ENCODE measurements at places on chromosomes 5 and 9.

DNA sequence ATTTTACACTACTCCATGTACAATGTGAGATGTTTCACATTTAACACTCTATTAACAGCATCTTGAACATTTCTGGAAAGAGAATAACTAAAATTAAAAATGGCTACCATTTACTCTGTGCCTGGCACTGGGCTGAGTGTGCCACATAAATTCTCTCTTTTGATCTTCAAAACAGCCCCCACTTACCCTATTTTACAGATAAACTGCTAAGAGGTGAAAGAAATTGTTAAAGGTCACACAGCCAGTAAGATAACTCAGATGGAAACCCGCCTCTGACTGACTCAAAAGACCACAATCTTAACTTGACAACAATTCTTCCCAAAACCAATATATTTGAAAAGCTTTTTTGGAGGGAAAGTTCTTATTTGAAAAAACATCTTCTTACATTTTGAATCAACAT, 97.3 kb downstream of the MAPKAP1 start:
- no peak for DNase-seq

DNA sequence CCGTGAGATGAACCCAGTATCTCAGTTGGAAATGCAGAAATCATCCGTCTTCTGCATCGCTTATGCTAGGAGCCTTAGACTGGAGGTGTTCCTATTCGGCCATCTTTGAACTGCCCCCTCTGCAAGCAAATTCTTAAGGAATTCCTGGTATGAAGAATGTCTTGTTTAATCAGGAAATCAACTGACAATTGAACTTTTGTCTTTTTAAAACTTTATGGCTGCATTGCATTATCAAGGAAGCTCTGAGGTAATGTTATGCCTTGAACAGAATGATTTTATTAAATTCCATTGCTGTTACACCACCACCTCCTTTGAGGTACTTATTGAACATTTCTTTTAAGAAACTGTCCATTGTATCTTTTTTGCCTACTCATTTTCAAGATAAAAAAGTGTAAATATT, 1915.7 kb upstream of the CDH9 start:
- DNase-seq = no peak

DNA sequence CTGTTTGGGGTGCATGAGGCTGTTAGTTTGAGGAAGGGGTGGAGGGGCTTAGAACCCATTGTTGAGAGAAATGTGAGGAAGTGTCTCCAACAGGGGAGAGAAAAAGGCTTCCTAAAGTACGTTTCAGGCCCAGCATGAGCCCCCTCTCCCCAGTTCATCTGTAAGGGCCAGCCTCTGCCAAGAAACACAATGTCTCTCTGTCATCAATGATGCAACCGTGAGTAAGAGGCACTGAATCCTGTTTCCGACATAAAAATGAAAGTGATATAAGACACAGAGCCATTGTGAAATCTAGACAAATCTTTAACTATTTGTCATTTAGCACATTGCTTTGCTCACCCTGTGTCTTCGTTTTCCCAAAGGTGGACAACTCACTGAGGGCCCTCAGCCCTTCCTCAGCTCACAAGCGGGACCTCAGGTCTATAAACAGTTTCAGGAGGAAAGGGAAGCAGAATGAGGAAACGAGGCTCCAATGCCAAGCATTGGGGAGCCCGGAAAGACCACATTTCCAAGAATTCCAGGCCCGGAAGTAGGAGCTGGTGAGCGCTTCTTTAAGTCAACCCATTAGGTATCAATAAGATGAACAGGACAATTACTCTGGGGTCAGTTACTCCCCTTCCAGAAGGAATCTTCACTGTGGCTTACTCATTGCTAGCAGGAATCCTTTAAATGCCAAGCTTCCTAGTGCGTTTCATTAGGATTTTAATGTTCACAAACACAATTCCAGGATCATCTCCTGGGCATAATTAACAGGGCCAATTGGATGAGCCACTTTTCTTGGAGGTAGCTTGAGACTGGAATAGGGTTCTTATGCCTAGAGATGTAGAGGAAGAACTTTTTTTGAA, 59.0 kb upstream of the KLF4 start:
- peak; percentile 97 for DNase-seq

DNA sequence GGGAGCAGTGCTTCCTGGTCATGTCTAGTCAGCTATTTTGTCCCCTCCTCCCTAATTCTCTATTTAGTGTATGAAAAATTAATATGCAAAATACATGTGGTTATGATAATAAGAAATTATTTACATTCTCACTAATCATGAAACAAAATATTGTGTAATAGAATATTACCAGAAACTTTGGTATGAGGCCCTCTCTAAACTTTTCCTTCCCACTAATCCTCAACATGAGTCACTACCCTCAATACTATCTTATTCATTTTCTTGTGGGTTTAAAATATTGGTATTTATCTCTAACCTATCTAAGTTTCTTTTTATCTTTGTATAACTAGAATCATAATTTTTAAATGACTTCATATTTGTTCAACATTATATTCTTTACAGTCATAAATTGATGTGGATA, 545.9 kb upstream of the PTPRD start:
- no peak for DNase-seq

GRCh38 chr9:4211032-4211725, 88.7 kb downstream of the GLIS3 start:
- DNase-seq = no peak

DNA sequence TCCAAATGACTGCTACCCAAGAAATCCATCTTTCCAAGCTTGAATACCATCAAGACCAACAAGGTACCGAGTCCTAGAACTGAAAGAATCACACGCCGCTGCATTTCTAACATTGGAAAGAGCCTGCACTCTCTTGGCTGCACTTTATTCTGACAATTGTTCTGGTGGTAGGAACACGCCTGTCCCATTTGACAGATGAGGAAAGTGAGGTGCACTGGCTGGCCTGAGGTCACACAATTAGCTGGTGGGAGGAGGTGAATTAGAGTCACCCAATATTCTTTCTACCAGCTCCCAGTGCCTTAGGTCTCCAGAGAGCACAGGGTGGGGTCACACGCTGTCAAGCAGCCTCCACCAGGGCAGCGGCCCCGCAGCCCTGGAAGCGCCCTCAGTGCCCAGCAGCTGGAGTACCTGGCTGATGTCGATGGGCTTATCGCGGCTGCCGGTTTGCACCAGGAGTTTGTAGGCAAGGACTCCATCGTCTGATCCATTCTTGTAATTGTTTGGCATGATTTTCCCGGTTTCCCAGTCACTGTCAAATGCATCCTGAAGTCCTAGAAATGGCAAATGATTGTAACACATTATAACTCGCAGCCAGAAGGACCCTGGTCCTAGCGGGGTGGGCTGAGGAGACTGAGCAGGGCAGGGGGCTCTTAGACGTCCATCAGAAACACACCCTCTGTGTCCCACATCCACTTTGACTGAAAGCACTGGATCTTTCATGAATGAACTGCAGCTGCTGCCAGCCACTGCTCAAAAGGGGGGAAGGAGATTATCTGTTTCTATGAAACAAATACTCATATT, 55.1 kb downstream of the PTCH1 start:
- DNase-seq = no peak

GRCh38 chr9:106069241-106069640, 374.9 kb downstream of the TMEM38B start:
- DNase-seq = no peak

DNA sequence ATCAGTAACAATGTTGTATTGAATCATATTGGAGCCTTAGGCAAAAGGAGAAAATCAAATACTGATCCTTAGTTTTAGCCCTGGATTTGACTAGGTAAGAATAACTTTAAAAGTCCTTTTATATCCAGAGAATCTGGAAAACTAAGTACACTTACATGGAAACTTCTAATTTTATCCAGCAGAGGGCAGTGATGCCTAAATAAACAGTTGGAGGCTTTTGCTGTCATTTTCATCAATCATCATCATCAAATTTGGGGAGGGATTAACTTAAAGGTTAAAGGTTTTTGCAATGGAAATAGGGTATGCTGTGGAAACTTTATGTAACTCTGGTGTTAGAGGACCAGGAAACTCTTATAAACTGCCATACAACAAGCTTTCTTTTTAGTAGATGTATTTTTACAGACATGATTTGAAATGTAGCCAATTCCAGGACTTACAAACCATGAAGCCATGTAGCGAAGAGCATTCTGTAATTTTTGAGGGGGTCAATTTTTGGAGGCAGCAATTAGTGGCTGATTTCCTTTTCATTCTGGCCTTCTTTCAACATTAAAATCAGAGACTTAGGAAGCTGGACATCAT, 112.7 kb downstream of the OSTF1 start:
- peak; percentile 28 for DNase-seq

DNA sequence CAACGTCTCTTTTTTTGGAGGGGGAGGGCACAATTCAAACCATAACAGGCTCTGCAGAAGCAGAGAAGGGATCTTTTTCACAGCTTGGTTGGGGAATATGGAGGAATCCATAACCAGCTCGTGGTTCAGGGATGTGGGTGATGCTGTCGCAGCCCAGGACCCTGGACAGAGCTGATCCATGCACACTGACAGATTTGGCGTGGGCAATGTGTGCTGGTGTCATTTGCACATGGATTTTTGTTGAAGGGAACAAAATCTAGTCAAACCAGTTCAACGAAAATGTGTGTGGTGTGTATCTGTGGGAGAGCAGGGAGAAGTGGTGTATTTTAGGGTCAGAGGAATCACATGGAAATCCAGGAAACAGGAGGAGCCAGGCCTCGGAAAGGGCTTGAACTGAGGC, 4.2 kb downstream of the DOCK2 start:
- no peak for DNase-seq

DNA sequence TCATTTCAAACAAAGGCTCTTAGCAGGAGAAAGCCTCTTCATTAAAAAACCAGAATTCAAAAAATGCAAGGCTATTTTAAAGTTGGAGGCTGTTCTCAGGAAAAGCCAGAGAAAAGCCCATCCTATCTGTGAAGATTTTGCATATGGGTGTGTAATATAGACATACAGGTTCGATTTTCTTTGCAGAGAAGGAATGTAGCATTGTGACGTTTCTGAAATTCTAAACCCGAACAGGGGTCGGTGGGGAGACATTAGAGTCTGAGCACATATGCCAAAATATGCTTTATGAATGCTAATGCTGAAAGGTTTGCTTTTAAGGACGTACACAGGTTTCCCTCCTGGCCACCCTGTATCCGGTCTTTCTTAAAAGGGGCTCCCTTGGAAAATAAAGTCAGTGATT, 363.1 kb upstream of the PAPPA start:
- DNase-seq = no peak

DNA sequence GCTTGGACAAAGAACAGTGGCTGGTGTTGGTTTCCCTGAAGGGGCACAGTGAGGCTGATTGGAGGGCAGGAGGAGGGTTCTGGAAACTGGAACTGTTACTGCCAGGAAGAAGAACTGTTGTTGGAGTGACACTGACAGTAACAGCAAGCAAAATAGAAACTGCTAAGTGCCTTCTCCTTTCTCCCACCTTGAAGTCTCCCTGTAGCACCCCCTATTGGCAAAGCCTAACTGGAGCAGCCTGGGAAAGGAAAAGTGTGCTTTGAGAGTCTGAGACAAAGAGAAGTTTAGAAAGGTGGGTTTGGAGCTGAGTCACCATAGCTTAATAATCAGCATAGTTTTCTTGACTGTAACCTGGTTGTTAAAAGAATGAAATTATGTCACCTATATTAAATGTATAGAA, 2.5 kb upstream of the TMEM174 start:
- no peak for DNase-seq

- DNase-seq = no peak
Measured at GRCh38 chr5:83244516-83244915, 167.2 kb downstream of the XRCC4 start.

- no peak for DNase-seq
Measured at GRCh38 chr5:58077416-58077815, 382.5 kb downstream of the PLK2 start.

DNA sequence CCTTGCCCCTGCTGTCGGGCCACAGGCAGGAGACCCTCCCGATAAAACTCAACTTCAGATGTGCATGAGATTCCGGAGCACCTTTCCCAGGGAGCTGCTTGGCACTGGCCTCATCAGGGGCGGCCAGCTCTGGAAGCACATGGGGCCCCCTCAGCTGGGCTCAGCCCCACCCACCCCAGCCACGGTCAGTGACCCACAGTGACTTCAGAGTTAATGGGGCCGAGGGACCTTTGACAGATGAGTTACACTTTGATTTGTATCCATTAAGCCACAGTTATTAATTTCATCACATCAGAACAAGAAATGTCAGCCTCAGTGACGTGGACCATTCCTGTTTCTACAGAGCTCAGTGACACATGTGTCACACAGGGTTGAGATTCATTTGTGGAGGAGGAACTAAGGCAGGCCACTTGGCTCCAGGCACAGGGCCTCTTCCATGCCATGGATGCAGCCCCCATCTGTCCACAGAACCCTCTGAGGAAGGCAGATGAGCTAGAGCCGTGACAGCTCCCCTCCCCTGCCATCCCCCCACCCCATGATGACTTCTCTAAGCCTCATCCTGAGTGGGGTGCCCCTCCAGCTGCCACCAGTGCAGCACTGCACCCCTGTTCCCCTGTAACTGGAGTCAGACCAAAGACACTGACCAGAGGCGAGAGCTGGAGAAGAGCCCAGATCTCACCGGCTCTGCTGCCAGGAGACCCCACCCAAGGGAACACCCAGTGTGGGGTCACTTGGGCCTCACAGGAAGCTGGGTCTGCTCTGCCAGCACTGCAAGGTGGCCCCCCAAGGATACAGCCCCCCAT, 69.4 kb upstream of the ADAMTS2 start:
- no peak for DNase-seq

DNA sequence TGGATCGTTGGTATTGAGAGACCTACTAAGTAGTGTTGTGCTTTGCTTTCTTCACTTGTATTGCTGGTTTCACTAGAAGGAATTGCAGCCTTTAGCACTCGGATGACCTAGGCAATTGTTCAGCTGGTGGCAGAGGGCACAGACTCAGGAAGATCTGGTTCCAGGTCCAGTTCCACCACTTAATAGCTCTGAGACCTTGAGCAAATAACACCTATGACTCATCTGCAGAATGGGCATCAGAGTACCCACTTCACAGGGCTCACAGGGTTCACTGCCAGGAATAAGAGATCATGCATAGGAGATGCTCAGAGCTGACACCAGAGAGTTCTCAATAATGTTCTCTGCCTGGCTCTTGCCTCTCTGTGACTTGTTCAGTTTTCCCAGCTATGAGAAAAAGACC, 133.6 kb downstream of the SIL1 start:
- no peak for DNase-seq

- no peak for DNase-seq
Measured at GRCh38 chr9:134088063-134088725, 20.4 kb upstream of the BRD3 start.

DNA sequence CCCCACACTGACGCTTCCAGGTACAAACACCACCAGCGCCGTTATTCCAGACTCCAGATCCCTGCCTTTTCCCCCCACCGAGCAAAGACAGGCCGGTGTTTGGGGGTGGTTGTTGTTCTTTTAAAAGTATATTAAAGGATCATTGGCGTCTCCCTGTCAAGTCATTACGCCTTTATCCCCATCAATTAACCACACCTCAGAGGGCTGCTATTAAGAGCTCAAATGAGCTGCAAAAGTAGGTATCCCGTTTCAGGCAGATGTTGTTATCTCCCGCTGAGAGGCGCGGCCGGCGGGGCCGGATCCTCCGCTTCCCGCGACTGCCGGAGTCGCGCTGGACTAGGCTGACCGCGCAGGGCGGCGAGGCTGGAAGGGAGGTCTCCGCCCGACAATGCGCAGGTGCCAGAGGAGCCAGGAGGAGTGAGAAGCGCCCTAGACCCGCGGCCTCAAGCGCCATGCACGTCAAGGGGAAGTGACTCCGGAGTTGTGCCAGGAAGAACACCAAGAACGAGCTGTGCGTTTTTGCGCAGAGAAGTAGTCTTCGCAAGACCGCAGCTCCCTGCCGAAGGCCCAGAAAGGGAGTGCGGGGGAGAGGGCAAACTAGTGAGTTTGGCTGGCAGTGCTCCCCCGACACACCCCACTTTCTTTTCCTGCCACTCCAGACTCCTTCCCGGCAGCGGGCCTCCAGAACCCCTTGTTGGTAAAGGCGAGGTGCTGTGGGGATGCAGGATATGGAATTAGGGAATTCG, 8.2 kb downstream of the NR2F1-AS1 start:
- DNase-seq = no peak
